ENCODE measurements at places on chromosomes 7 and 10. TPM values are rescaled to one million over a fixed set of nuclear protein-coding genes. Genes with fewer than 3 reads are reported as not detected.

- DNase-seq = no peak
Measured at GRCh38 chr7:29146057-29146706, at the start of gene CPVL. TSS of gene CPVL (minus strand) at chr7:29146537. CDS start at chr7:29121061, 25,476 bp downstream.

The EVX1 gene
- total RNA-seq = 0.10 TPM

DNA sequence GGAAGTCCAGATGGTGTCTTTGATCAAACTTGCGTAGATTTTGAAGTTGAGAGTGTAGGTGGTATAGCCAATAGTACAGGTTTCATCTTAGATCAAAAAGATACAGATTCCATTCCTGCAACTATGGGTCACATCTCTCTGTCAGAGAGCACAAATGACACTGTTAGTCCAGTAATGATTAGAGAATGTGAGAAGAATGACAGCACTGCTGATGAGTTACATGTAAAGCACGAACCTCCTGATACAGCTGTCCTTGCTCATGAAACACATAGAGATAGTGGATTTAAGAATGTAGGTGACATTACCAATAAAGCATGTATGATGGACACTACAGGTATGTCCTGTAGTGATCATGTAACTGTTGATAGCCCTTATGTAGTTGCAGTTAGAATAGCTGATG, 59.1 kb downstream of the LOXL4 start:
- no peak for DNase-seq

DNA sequence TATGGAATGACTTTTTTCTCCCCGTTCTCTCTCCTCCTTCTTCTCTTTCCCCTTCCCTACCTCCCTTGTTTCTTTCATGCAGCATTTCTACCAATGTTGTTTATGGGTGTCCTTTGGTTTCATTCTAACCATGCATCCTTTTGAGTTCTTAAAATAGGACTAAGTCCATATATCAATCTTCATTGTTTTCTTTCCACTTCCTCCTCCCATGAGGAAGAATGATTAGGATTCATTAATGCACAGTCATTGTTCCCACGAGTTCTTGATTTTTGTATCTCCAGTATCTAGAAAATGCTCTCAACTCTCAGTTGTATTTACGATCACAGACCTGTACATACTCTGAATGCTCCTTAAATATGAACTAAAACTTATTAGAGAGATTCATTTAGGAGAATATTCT, 153.3 kb downstream of the LRRC4 start:
- no peak for DNase-seq

The SEC61G gene
- 197 TPM for total RNA-seq

The ASIC3 gene
- total RNA-seq = 1.3 TPM

- no peak for DNase-seq
Measured at GRCh38 chr7:47087866-47088265, 494.0 kb downstream of the TNS3 start.

DNA sequence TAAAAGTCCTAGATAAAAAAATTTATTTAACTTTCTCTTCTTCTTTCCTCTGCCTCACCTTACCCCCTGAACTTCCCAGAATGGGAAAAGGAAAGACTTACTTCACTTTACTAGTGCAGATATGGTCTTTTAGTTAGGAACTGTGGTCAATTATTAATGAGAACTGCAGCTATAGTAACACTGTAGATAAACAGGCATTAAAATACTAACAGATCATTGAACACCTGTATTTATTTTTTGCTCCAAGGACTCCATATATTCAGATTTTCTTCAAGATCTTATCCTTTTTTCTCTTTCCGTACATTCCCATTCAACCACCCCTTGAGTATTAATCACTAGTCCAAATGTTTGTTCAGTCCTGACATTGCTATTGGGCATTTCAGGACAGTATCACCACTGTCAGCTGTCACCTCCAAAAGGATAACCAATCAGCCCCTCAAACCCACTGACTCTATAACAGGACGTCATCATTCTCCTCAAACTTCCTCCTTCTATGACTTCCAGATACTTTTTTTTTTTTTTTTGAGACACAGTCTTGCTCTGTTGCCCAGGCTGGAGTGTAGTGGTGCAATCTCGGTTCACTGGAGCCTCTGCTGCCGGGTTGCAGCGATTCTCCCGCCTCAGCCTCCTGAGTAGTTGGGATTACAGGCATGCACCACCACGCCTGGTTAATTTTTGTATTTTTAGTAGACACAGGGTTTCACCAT, 4.2 kb downstream of the CPVL start:
- no peak for DNase-seq

The FZD1 gene
- total RNA-seq = 1.8 TPM

The LRMDA gene
- total RNA-seq = 1.2 TPM

DNA sequence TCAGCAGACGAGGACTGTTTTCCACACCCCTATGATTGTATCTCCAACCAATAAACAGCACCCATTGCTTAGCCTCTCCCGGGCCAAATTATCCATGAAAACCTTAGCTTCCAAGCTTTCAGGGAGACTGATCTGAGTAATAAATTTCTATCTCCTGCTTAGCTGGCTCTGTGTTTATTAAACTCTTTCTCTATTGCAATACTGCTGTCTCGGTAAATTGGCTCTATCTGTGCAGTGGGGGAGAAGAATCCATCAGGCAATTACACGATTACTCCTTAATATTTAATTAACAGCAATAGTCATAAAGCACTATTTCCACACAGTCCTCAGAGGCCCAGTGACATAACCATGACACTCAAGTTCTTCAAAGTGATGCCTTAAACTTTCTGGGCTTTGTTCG, 1122.8 kb downstream of the TYW1 start:
- DNase-seq = no peak

The UNC5B gene
- total RNA-seq = 1.1 TPM

- DNase-seq = no peak
Measured at GRCh38 chr10:62095181-62096122, 173.2 kb downstream of the RTKN2 start.

The CNPY4 gene
- 12.6 TPM for total RNA-seq

GRCh38 chr10:127527891-127528290, 21.2 kb upstream of the NPS start:
- no peak for DNase-seq

The PVRIG gene
- total RNA-seq = not detected

The SEMA3A gene
- 43.3 TPM for total RNA-seq

GRCh38 chr10:85036661-85037060, 708.3 kb downstream of the CCSER2 start:
- DNase-seq = no peak

DNA sequence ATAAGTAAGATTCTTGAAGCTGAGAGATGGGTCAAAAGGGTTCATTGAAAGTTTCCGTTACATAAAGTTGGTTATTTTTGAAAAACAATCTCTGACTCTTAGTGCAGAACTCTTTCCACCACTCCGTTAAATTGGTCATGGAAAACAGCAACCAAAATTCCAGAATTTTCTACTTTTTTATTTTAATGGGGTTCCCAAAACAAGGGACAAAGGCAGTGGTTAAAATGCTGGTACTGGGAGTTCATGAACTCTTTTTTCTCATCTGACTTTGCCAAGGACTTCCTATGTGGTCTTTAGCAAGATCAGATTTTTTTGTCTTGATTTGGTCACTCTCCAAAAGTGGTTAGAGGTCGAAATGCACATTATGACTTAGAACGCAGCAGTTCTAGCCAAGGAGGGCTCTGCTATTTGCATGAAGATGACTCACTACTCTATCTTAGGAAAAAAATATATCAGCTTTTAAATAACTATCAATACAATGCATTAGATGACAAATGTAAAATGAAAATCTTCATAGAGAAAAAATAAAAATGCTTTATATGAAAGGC, 145.7 kb downstream of the REEP3 start:
- DNase-seq = no peak

DNA sequence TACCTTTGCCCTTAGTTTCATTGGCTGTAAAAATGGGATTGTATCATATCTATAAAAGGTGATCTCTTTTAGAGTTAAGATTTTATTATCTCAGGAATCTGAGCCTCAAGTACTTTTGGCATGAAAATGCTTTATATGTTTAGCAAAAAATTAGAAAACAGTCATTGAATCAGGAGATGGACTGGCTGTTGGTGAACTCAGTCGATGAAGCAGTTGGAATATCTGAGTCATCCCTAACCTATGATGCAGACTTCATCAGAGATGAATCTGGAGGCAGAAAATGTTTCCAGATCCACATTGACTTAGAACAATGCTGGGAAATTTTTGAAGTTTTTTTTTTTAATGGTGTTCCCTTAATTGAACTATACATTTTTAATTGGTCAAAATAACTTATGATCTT, 228.5 kb downstream of the SLC25A13 start:
- no peak for DNase-seq

The RGR gene
- not detected for total RNA-seq

GRCh38 chr10:132455441-132455971, 58.5 kb downstream of the PWWP2B start:
- DNase-seq = no peak

DNA sequence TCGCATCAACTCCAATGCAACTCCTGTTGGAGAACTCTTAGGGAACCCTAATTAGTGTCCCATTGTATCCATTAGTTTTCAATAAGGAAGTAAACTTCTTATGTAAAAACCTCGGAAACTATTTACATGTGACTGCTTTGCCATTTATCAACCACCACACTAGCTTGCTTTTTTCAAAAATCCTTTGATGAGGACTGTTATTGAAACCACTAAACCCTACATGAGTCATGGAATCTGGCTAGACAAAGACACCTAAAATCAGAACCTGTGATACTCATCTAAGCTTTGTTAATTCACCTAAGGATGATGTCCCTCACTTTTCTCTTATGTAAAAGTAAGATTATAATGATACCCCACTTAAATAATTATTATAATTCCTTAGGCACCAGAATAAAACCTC, 414.1 kb upstream of the ETV1 start:
- no peak for DNase-seq

DNA sequence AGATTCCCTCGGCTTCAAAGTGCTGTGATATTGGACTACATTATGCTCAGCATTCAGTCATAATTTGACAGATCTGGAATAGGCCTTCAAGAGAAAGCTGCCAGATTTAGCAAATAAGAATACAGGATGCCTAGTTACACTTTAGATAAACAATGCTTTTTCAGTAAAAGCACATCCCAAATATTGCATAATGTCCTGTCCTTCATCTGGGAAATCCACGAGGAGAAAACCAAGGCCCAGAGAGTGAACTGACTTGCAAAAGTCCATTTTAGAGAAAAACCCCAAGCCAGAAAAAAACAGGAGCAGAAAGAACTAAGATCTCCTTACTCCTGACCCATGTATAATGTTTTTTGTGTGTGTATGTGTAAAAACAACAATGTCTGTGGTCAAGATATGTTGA, 12.0 kb upstream of the BLNK start:
- DNase-seq = no peak

GRCh38 chr7:95577137-95577536, 19.2 kb downstream of the PDK4 start:
- DNase-seq = no peak

The SYT15 gene
- 0.28 TPM for total RNA-seq

Measured in Panc1 (cell line).